Left colon (tissue), 2 donors: ENCODE measurements at places on chromosomes 13 and 19. TPM values are rescaled to one million over a fixed set of nuclear protein-coding genes. Genes with fewer than 3 reads are reported as not detected.

CDX2 gene
- 293 TPM for total RNA-seq

LSR gene
- 323 TPM for total RNA-seq

DNA sequence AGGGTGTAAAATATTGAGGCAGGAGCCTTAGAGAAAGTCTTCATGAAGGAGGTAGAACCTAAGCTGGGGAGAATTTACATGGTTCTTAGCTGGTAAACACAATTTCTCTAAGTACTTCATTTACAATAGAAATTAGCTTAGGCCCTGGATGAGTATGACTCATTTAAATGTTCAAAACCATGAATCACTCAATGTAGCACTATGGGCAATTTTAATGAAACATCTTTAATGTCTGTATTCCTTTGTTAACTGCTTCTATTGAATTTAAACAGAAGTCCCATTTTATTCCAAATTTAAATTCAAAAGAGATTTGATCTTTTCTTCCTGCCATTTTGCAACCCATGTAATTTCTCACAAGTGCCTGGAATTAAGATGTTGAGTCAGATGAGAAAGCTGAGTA, 252.1 kb downstream of the RFC3 start:
- no peak for DNase-seq

DNA sequence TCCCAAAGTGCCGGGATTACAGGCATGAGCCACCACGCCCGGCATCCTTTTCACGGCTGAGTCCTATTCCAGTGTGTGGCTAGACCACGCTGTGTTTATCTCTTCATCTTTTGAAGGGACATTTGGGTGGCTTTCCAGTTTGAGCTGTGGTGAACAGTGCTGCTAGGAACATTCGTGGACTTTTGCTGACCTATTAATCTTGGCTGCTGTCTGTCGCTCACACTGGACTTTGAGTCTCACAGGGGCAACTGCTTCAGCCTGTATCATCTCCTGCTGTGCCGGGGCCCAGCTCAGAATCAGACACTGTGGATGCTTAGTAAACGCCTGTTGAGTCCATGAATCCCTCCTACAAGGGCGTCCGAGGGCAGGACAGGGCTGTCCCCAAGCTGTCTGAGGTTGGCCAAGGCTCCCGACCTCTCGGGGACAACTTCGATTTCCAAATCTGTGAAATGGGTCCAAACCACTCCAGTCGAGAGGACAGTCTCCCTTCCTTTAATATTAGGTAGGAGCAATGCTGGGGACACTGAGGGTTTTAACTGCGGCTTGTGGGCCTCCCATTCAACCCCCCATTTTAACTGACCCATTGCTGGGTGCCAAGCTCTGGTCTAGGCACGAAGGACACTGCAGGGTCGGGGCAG, 48.4 kb downstream of the SMIM24 start:
- no peak for DNase-seq

- DNase-seq: peak; percentile 57
Observed at GRCh38 chr19:45668342-45668871, 386 bp downstream of the GIPR start.
